Urothelium cell line (cell line): ENCODE measurements at places on chromosomes 6 and 20.

DNA sequence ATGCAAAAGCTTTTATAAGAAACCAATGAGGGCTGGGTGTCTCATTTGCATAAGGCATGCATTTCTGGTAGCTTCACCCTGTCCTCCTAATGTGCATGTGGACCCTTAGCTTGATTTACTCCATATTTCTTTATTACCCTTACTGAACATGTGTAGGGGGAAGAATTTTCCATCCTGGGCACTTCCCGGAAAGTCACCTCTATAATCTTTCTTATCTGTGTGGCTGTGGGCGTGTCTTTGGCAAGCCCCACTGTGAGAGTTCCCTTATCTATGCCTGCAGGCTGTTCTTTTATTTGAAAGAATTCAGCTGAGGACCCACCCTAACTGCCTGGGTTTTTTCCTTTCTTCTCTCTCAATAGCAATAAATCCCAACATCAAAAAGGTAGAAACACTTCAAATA, 627.8 kb downstream of the DOK5 start:
- DNase-seq: no peak

- no peak for DNase-seq
Measured at GRCh38 chr6:122472022-122472340, 374 bp upstream of the SERINC1 start.

DNA sequence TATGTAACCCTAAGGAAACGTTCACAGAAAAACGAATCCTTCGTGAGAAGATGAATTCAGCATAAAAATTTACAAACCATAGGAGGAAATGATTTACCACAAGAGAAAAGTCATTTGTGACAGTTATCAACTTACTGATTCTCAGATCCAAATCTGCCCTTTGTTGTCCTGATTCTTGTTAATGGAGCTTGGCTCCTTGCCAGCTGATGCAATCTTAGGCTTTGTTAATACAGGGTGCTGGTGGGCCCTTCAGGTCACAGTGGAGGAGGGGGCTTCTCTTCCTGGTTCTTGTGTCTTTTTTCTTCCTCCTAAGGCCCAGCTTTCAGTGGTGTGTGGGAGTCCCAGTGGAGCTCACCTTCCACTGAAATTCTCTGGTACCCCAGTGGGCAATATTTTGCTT, 108.4 kb upstream of the MAP3K7 start:
- no peak for DNase-seq

- no peak for DNase-seq
Measured at GRCh38 chr6:124812067-124812466, 150.2 kb upstream of the RNF217 start.

- no peak for DNase-seq
Measured at GRCh38 chr6:152204591-152204990, 397.1 kb downstream of the ESR1 start.

GRCh38 chr6:100300221-100300736, 164.4 kb downstream of the SIM1 start:
- DNase-seq: peak; percentile 69
